ENCODE measurements at places on chromosomes 7 and 10. TPM values are rescaled to one million over a fixed set of nuclear protein-coding genes. Genes with fewer than 3 reads are reported as not detected.

The LARP4B gene
- 109 TPM for total RNA-seq

The AZGP1 gene
- total RNA-seq: not detected

The ZNF727 gene
- total RNA-seq: 0.19 TPM

The UCMA gene
- not detected for total RNA-seq

The NPC1L1 gene
- total RNA-seq: 0.25 TPM

The PRF1 gene
- total RNA-seq: 102 TPM

The POLL gene
- 34.8 TPM for total RNA-seq

The RBP3 gene
- total RNA-seq: not detected

The SFTPD gene
- total RNA-seq: not detected

The NPY4R gene
- total RNA-seq: not detected

The CDK1 gene
- 109 TPM for total RNA-seq

The CALHM1 gene
- not detected for total RNA-seq

The PCGF6 gene
- 15.2 TPM for total RNA-seq

The HOXA6 gene
- 0.31 TPM for total RNA-seq

The CPVL gene
- not detected for total RNA-seq

The OPN4 gene
- not detected for total RNA-seq

The PCLO gene
- 0.02 TPM for total RNA-seq

The PTER gene
- 25.7 TPM for total RNA-seq

Measured in activated T-cell treated with anti-CD3 and anti-CD28 coated beads, Interleukin-2, amount 50 U/mL, for 72 hours (primary cell).